ENCODE measurements at places on chromosomes 6 and 20.

GRCh38 chr6:108883172-108883571, 35.0 kb downstream of the ARMC2 start:
- no peak for DNase-seq

DNA sequence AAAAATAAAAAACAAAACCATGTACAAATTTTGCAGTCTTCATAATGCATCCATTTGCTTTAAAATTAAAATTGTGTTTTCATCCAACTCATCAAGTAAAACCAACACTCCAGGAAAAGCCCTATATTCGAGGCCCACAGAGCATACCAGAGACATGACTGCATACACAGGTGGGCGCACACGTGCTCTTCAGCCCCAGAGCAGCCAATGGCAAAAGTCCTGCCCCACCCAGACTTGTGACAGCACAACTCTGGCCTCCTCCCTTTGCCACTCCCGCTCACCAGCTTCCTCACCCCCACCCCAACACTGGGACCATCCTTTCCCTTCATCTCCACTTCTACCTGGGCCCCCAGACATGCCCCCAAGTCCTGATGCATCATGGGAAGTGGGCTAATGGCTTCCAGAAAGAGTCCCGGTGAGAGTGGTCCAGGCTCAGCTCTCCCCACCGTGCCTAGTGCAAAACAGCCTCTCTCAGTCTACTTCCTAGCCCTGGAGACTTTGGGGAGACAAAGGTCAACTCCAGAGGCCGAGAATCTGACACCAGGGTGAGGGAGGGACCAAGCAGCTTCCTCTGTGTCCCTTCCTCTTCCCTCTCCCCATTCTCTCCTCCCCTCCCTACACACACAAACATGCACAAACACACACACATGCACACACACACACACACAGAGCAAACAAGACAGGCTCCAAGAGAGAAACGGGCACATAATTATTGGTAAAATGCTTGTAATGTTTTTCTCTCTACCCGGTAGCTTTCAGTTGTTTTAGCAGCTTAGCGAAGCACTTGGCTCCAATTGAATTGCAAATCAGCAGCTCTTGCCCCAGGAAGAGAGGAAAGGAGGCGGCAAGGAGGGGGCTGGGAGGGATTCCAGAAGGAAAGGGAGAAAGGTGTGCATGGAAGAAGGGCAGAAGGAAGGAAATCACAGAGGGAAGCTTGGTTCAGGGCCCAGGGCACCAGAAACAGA, 14.3 kb downstream of the GRM4 start:
- DNase-seq = no peak

DNA sequence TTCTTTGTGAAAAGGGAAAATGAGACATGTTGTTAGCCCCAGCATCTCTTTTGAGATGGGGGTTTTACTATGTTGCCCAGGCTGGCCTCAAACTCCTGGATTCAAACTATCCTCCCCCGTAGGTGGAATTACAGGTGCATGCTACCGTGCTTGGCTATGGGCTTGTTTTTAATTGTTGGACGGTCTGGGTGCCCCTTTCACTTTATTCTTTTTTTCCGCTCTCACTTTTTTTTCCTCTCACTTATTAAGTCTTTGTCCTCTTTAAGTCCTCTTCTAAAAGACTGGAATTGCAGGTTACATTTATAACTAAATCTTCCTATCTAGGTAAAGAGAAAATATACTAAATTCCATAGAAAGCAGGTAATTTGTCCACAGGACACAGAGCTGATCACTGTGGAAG, 18.8 kb upstream of the PRDM13 start:
- DNase-seq = no peak

DNA sequence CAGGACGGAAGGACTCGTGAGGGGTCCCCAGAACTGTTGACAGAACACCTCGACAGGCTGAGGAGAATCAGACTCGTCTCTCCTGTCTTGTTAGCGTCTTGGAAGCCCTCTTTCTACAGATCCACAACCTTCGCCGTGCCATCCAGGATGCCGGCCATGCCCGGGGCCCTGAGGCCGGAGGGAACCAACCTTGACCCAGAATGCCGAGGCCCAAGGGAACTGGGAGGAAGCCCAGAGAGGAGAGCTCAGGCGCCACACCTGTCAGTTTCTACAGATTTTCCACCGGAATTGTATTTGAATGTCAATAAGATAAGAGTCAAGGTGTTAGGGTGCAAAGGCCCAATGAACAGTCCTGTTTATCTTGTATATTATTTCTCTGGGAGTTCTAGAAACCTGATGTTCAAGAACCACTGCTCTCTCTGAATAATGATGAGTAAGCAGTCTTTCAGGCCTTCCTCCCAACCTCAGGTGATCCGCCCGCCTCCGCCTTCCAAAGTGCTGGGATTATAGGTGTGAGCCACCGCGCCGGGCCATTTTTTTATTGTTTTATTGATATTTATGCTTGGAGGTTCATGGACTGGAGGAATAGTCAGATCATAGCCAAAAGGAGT, 799 bp upstream of the ME1 start:
- no peak for DNase-seq

DNA sequence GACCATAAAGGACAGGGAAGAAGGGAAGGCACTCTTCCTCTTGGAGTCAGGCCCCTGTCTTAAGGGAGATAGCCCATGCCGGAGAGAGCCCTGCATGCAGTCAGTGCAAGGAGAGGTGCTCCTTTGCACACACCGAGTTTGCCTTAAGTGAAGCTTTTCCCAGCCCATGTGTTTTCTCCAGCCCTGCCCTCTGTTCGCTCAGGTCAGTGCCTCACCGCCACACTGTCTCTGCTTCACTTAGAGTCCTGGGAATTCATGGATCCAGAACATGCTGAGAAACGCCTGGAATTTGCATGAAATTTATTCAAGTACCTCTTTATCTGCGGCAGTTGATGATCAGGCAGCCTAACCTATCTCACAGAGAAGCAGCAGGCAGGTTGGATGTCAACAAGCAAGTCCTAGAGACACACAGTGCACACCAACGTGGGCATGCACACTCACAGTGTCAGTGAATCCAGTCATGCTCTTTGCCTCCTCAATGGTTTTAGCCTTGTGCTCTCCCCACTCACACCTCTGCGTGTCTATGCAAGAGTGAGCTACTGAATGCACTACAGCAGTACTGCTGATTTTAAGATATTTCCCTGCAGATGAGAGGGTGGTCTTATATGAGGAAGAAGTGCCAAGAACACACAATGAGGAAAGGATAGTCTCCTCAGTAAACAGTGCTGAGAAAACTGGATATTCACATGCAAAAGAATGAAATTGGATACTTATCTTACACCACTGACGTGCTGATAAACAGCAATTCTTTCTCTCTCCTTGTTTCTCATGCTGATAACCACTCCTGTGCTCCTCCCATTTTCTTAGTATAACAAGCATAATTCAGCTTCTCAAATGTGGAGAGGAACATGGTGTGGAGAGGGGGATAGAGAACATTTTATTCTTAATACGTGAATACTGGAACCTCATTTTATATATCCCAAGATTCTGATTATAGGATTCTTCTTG, 295.1 kb upstream of the CDYL start:
- no peak for DNase-seq

GRCh38 chr6:79170959-79171358, 63.5 kb downstream of the HMGN3 start:
- no peak for DNase-seq

GRCh38 chr20:46359233-46359751, 47.1 kb downstream of the ELMO2 start:
- DNase-seq = no peak

DNA sequence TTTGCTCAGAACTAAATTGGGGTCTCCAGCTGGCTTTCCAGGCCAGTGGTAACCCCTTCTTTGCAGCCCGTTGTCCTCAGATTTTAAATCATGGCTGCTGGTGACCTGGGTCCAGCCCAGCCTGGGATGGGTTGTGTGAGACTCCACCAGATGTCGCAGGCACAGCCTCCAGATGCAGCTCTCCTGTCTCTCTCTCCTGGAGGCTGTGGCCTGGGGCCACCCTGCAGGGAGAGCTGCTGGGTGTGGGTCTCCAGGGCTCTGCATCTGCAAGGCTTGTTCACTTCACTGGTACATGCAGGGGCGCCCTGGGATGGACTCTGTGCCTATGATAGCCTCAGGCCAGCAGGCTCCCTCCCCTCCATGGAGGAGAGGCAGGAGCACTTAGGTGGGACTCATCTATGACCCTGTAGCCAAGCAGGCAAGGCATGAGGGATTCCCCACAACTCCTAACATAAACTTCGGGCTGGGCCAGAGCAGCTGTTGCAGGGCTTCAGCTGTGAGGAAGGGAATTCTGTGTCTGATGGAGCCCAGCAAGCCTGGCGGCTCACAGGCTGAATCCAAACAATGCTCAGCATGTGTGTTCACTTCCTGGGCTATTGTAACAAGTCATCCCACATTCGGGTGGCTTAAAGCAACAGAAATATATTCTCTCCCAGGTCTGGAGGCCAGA, 94.7 kb upstream of the NXT1 start:
- DNase-seq = no peak

- no peak for DNase-seq
Measured at GRCh38 chr20:48246061-48246790, 460.9 kb upstream of the SULF2 start.

GRCh38 chr6:103107985-103108384, 1714.5 kb downstream of the GRIK2 start:
- DNase-seq = no peak

GRCh38 chr6:106122938-106123656, 37.0 kb downstream of the PRDM1 start:
- no peak for DNase-seq

- no peak for DNase-seq
Measured at GRCh38 chr6:20744911-20745557, 210.8 kb downstream of the CDKAL1 start.

DNA sequence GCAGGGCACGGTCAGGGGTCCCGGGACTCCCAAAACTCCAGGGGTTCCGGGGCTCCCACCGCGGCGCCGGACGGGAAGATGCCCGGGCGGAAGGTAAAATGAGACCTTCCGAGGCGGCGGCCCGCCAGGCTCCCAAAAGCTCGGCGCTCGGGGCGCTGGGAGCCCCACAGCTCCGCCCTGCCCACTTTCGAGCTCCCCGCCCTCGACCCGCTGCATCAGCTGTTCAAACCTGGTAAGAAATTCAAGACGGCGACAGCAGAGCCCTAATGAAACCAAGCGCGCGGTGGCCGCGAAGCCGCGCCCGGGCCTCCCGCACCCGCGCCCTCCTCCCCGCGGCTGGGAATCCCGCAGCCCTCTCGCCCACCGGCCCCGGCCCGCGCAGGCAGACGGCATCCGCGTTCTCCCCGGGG, 369 bp downstream of the SLC4A11 start:
- DNase-seq = peak; percentile 43

DNA sequence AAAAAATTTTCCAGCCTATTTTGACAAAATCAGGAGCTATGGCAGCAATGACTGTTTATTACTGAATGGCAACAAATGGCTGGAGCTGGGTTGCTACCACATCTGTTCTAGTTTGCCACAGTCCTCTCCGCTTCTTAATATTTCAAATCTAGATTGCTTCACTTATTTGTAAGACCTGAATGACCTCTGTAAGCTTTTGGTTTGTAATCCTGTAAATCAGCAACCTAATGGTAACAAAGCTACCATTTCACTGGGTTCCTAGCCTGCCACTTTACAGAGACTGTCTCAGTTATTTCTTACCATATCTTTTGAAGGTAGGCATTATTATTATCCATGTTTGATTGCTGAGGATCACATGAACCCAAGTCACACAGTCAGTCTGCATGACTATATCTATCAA, 15.4 kb downstream of the ZNFX1 start:
- DNase-seq = no peak

DNA sequence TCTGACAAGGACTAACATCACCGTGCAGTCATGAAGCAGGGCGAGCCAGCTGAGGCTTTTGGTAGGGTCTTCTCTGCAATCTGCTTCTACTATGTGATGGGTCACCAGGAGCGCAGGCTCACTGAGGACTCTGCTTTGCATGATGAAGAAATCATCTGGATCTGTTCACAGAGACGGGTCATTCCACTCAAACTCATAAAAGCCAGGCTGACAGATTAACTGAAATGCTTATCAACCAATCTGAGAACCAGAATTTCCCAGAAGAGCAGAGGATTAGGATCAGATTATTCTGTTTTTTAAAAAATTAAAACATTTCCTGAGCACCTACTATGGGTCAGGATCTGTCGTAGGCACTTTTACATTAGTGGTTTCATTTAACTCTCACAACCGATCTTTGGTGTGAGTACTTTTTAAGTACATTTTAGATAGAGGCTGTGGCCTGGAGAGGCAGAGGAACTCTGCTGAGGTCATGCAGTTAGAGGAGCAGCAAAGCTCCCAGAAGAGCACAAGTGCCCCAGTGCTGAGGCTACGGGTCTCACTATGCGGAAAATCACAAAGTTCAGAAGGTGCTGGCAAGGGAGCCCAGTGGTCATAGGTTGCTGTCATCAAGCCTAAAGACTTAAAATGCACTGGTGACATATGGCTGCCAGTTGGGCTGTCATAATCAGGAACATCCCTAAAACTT, 109.1 kb downstream of the BACH2 start:
- no peak for DNase-seq

- DNase-seq = no peak
Measured at GRCh38 chr6:7341989-7342742, 29.2 kb upstream of the SSR1 start.

- peak; percentile 48 for DNase-seq
Measured at GRCh38 chr6:45922728-45923351, 92.8 kb downstream of the CLIC5 start.

- no peak for DNase-seq
Measured at GRCh38 chr6:4676016-4676415, 100.2 kb upstream of the CDYL start.

DNA sequence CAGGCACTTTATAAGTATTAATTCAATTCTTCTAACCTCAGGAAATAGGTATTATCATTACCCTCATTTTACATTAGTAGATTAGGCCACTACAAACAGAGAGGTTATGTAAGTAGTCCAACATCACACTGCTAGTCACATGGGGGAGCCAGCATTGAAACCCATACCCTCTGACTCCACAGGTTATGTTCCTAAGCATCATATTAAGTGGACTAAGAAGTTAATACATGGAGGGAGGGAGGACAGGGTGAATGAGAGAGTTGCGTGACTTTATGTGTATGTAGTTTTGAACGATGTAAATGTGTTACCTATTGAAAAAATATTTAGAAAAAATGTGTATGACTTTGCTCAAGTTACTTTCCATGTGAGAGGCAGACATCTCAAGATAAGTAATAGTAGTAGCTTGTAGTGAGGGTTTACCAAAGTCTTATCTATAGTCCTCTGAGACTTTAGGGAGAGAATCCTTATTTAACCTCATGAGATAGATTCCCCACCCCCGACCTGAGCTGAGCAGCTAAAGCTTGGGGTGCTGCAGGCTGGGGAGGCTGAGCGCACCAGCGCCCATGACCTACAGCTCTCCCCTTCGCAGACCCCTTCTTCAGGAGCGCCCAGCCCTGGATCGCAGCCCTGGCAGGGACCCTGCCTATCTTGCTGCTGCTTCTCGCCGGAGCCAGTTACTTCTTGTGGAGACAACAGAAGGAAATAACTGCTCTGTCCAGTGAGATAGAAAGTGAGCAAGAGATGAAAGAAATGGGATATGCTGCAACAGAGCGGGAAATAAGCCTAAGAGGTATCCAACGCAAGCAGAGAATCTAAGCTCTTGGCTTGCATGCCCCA, 7.5 kb downstream of the BTN3A2 start:
- no peak for DNase-seq

- DNase-seq = no peak
Measured at GRCh38 chr6:105045526-105045925, 88.6 kb downstream of the LIN28B start.

GRCh38 chr6:37433657-37434271, 743 bp downstream of the CMTR1 start:
- peak; percentile 50 for DNase-seq
